ENCODE measurements at places on chromosomes 5 and 9.

- DNase-seq = no peak
Observed at GRCh38 chr5:126591549-126591948, 3.5 kb downstream of the ALDH7A1 start.

GRCh38 chr9:14686168-14686567 is 7.1 kb downstream of the ZDHHC21 start:
- DNase-seq = no peak

DNA sequence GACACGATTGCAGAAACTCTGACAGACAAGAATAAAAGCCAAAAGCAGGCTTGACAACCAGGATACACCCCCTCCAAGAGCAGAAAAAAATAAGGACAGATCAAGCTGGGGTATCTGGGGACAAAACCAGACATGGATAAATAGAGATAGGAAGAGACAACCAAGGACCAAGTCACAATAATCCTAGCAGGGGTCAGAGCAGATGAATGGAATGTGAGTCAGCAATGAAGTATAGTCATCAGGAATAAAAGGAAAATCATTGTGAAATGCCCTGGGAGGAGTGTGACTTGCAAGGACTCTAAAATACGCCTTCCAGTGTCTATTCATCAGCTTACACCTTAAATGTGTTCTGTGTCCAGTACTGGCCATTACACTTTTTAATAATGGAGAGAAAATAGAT is 206.8 kb downstream of the CAAP1 start:
- peak; percentile 17 for DNase-seq

DNA sequence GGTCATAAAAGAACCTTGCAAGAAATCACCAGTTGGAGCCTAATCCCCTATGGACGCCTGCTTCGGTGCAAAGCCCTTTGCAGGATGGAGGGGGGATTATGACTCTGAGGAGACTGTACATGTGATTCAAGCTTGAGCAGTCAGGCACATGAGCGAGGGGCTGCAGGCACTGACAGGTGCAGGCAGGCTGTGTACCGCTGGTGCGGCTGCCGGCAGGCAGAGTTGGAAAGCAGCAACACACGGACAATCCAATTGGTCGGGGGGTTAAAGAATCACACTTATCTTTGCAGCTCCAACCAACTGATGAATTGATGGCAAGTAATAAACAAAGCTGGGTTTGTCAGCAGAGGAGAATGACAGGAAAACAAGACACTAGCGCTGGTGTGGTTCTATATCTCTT is 5.7 kb downstream of the WHRN start:
- DNase-seq = no peak

DNA sequence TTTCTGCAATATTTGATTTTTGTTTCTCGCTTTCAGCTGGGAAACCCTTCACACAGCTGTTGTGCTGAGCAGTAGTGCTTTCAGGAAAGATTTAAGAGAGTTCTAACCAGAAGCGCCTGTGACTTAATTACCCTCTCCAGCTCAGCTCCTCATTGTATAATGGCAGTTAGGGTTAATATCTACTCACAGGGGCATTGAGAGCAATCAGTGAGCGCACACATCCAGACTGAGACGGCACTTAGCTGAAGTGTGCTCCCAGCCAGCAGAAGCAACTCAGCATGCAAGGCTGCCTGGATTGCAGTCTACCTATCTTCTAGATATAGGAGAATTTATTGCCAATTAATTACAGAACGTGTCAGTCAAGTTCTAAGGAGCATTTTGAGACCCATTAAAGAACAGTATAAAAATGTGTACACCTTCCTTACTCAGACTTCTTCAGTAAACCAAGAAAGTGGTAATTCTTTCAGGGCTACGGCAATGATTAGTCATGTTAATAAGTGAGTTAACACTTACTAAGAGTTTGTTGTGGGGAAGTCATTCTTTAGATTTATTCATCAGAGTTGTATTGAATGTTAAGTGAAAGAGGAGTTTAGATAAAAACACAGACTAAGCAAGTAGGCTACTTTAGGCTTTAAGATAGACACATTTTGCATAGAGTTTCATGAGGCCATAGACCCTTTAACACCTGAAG is 111.7 kb upstream of the PCAT7 start:
- no peak for DNase-seq

- no peak for DNase-seq
Observed at GRCh38 chr5:133063965-133064364, 12.2 kb downstream of the HSPA4 start.

GRCh38 chr9:12856603-12857002 is 81.8 kb downstream of the LURAP1L start:
- DNase-seq = no peak

DNA sequence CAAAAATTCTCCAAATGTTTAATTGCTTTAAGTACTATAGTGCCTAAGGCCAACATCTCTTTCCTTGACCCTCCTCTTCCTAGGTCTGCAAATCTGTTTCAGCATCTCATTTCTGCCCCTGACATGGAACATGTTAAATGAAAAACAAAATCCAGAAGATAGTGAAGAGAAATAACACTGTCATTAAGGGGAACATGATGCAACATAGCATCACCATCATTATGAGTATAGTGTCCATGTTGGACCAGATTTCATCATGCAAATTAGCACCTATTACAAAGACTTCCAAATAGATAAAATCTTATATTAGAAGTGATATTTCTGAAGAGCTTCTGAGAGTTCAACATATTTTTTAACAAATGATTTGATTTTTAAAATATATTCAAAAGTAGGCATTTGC is 375.2 kb downstream of the PTPRD start:
- no peak for DNase-seq

- no peak for DNase-seq
Observed at GRCh38 chr9:129097671-129098306, 12.8 kb downstream of the CRAT start.

- peak; percentile 26 for DNase-seq
Observed at GRCh38 chr9:27247756-27248155, 49.2 kb downstream of the EQTN start.

DNA sequence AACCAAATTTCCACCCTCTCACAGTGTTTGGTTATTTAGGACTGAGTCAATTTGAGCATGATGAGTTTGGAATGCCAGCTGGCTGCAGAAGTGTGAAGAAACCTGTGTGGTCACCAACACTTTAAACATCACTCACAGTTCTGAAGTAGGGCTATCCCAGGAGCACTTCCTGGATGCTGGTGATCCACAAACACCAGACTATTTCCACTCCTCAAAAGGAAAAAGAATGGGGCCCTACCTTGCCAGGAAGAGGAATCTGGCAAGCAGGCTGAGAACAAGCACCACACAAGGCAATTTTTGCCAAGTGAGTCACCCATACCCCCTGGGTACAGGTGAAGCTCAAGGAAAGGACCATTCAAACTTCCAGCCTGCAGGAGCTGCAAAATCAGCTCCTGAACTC is 294.2 kb upstream of the PTGER4 start:
- DNase-seq = peak; percentile 35

DNA sequence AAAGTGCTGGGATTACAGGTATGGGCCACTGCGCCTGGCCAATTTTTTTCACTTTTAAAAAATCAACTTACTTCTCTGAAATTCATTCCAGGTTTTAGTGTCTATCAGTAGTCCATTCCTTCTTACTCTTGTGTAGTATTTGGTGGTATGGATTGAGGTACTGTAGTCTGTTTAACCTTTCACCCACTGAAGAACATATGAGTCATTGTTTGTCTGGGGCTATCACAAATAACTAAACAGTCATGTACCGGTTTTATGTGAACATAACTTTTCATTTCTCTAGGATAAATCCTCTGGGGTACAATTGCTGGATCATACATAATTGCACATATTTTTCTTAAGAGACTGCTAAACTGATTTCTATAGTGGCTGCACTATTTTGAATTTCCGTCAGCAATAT is 1188.0 kb upstream of the CDH9 start:
- DNase-seq = no peak

DNA sequence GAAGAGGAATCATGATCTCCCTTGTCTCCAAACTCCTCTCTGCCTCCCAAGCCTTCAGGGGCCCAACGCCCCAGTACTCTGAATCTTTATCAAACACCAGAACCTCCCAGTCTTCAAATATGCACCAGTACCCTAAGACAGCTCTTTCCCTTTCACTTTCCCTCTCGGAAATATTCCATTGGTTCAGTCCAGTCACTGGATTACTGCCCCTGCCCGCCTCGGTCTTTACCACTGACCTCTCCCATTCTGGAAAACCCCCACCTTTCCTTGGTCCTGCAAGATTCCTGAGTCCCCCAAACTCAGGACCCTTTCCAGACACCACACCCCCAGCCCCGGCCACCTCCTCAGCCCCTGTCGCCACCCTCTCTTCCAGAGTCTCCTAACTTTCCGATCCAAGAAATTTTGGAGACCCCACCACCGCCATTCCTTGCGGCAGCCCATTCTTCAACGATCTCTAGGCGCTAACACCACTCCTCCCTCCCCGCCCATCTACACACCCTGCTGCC is 674 bp downstream of the C5orf15 start:
- DNase-seq = peak; percentile 17

GRCh38 chr5:80822640-80823039 is 137.5 kb upstream of the RASGRF2 start:
- no peak for DNase-seq

DNA sequence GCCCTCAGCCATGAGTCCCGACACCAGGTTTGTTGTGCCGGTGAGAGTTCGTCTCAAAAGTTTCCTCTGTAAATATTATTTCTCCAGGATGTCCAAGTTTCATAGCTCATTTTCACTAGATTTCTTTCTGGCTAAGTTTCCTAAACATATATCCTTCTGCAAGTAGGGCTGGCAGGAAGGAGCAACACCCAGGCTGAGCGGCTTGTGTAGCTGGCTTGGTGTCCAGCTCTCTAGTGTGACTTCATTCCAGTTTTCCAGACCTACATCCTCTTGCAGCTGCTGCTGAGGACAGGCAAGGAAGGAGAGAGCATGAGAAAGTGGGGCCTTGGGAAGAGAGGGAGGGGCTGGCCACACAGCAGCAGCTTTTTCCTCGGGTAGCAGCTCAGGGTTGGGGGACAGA is 80.3 kb downstream of the FGF1 start:
- DNase-seq = no peak

DNA sequence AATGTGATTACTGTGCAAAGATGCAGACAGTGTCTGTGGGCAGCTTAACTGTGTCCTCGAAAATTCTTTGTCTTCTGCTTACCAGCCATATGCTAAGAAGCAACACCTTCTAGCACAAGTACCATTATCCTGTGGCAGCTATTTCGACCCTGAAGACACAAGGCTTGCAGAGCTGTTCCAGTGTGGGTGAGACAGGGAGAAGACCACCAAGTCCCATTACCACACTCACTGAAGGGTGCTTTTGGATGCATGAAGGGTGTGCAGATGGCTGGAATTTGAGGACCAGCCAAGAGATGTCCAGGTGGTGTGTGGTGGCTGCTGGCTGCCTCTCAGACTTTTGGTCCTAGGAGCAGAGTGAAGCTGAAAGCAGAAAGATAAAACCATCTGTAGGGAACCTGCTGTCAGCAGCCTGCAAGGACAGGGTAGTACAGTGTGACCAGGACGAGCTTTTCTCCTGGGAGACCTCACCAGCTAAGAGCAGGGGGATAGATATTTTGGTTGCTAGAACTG is 161.8 kb downstream of the ICE1 start:
- no peak for DNase-seq

- DNase-seq = no peak
Observed at GRCh38 chr5:139389701-139390638, at the start of gene MZB1. Gene MZB1, minus strand, starts transcription at chr5:139389913. Its CDS starts 57 bp downstream, at chr5:139389856.

DNA sequence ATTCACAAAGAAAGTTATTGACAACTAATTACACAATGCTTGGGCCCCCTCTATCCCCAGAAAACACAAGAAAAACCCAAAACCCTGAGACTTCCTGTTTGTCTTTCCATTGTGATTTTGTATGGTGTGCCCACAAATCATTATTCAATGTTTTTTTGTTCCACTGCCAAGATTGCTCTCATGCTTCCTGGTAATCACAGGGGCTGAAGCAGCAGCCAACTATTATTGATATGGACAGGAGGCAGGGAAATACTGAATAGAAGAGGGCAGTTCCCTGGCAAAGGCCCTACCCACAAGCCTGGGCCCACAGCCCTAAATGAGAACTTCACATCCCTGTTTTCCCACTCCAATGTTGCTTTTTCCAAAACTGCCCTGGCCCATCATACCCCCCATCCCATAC is 21.5 kb upstream of the RFK start:
- DNase-seq = peak; percentile 19

DNA sequence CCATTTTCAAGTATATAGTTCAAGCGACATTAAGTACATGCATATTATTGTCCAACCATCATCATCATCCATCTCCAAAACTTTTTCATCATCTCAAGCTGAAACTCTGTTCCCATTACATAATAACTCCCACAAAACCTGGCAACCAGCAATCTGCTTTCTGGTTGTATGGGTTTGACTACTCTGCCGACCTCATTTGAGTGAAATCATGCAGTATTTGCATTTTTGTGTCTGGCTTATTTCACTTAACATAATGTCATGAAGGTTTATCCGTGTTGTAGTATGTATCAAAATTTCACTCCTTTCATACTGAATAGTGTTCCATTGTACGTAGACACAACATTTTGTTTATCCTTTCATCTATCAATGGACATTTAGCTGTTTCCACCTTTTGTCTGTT is 74.8 kb downstream of the SGCD start:
- DNase-seq = no peak

DNA sequence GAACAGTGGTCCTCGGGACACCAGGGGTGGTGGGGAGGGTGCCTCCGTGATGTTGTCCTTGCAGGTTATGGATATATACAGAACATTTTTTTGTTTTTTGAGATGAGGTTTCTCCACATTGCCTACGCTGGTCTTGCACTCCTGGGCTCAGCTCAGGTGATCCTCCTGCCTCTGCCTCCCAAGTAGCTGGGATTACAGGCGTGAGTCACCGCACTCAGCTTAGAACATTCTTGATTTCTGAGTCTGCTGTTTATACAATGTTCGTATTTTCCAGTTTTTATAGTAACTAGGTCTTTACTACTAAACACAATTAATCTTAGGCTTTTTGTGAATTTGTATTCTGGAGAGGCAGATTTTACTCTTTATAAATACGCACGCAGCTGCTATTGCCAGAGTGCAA is 6.0 kb downstream of the PMPCA start:
- no peak for DNase-seq

DNA sequence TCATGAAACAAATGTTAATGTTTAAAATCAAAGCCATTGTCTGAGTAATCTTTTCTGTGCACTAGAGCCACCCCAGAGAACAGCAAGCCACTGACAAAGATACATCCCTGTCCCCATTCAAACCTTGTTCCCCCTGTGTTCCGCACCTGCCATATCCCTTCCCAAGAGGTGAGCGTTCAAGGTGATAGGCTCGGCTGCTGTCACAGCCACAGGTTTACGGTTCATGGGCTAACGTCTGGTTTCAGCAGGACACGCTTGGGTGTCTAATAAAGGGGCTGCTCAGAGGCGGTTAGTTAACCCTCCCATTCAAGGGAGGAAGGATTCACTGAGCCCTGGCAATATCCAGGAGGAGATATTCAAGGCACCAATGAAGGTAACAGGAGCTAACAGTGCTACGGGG is 24.5 kb upstream of the LAMC3 start:
- DNase-seq = no peak

- no peak for DNase-seq
Observed at GRCh38 chr9:4494806-4495205, 4.5 kb downstream of the SLC1A1 start.

- peak; percentile 43 for DNase-seq
Observed at GRCh38 chr9:12819436-12820185, 44.8 kb downstream of the LURAP1L start.

All from fibroblast of skin of right biceps (primary cell).